ENCODE measurements at places on chromosomes 5 and 9.

DNA sequence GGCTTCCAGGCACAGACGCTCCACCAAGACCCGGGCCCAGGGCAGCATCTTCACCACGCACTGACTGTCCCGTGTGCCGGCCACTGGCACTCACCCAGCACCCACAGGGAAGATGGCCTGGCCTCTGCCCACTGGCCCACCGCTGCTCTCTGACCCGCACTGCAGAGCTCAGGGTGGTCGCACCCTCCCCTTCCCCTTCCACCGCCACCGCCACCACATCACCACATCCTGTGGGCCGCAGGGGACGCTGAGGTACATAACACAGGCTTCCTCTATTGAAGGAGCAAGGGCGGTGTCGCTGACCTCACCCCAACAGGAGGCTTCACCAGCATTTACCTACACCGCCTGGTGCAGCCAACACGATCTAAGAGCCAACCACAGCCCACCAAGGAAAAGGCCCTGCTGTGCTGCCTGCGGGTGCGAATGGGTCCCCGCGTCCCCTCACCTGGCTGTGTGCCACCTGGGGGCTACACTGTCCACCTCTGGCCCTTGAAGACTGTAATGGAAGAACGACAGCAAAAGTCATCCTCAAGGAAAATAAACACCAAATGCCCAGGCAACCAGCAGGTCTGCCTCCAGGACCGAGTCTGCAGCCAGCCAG, 101.8 kb downstream of the CAMSAP1 start:
- DNase-seq, result no peak

DNA sequence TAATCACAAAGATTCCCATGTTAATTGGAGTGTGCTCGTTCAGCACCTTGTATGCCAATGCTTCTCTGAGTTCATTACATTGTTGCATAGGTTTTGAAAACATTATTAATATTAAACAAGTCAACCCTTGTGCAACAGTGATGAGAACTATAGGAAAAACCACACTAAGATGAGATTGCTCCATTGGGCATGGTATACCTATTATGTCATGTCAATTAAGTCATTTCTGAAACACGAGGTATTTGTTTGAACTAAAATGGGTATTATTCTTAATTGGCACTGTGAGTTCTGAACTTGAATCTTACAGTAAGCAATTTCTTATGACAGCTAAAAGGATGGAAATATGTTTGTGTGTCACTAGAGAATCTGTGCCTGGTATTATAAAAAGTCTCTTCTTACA, 447.7 kb downstream of the EFNA5 start:
- no peak for DNase-seq

DNA sequence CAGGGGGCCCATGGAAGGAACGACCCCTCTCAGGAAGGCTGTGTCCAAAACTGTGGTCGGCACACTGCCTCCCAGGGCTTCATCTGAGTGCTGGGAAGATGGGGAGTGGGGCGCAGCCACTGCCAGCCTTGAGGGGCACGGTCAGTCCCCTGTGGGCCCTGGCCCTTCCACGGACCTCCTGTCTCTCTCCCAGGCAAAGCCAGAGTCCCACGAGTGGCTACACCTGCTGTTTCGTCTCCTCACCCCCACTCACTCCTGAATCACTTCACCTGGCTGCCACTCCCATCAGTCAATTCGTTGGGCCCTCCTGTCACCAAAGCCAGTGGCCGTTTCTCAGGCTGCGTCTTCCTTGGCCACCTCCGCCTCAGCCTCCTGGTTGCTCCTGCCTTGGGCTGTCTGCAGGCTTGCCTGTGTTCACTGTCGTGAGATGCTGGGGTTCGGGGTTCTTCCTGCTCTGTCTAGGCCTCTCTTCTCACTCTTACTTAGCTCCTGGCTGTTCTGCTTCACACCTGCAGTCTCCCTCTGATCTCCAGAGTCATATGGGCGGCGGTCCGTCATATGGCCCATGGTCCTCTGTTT, 58.8 kb upstream of the RNF130 start:
- no peak for DNase-seq

- no peak for DNase-seq
These were observed 11.1 kb downstream of the GRIN1 start for GRCh38 chr9:137149942-137150616.

GRCh38 chr9:115877852-115878438, 275.6 kb upstream of the PAPPA start:
- DNase-seq, result no peak

GRCh38 chr9:69519470-69520240, 152.5 kb downstream of the APBA1 start:
- no peak for DNase-seq

GRCh38 chr9:136282272-136282861, 21.5 kb downstream of the CCDC187 start:
- DNase-seq, result no peak

GRCh38 chr9:79667120-79667519, 95.4 kb downstream of the TLE4 start:
- no peak for DNase-seq

- no peak for DNase-seq
These were observed 462.9 kb downstream of the BNC2 start for GRCh38 chr9:16407617-16408016.

GRCh38 chr5:144191531-144191930, 20.9 kb downstream of the KCTD16 start:
- no peak for DNase-seq

- no peak for DNase-seq
These were observed 150.1 kb upstream of the NTRK2 start for GRCh38 chr9:84519413-84519812.

GRCh38 chr9:89502038-89502601, 4.2 kb upstream of the SEMA4D start:
- DNase-seq, result peak; percentile 65

GRCh38 chr5:88967633-88968585, 84.9 kb upstream of the MEF2C start:
- no peak for DNase-seq

- no peak for DNase-seq
These were observed 46.6 kb downstream of the ANGPTL2 start for GRCh38 chr9:127075624-127076372.

- no peak for DNase-seq
These were observed 411.1 kb upstream of the GRIA1 start for GRCh38 chr5:153079396-153079795.

DNA sequence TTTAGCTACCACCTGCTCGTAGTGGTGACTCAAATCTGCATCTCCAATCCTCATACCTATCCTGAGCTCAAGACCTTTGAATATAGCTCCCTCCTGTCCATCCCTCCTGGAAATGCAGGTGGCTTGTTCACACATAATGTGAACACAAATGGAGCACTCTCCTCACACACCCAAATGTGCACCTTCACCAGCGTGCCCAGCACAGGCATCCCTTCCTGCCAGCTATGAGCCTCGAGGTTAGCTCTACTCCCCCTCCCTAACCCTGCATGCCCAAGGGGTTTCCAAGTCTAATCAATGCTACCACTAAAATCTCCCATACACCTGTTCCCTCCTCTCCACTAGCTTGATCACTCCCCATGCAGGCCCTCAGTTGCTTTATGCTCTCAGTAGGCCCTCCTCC, 2.2 kb upstream of the TGFBI start:
- no peak for DNase-seq

GRCh38 chr5:5480481-5481111, 58.1 kb downstream of the ICE1 start:
- DNase-seq, result no peak

DNA sequence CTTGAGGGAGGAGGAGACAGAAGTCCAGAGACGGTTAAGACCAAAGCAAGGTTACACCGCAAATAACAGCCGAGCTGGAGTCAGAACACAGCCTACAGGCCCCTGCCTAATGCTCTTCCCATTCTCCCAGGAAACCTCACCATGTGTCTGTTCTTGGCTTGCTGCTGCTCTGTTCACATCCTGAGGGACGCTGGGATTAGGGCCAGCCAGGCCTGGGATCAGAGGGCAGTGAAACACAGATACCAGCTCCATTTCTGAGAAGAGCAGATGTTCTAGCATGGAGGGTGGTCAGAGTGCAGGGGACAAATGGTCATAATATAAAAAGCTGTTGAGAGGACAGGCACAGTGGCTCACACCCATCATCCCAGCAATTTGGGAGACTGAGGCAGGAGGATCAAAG, 124.8 kb upstream of the LARP1 start:
- no peak for DNase-seq

- DNase-seq, result no peak
These were observed 31.1 kb downstream of the UHRF2 start for GRCh38 chr9:6444128-6444527.

DNA sequence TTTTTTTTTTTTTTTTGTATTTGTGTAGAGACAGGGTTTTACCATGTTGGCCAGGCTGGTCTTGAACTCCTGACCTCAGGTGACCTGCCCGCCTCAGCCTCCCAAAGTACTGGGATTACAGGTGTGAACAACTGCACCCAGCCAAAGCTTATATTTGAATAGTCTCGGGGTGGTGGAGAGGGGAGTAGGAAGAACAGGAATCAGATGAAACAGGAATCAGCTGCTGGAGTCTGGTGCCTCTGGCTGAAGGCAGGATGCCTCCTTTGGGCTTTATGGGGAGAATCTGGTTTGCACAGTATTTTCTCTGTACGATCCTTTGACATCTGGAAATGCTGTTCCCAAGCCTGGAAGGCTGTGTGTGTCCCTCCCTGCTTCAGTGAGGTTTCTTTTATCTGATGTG, 10.9 kb downstream of the C5orf52 start:
- no peak for DNase-seq

GRCh38 chr5:126763371-126763770, 13.6 kb upstream of the LMNB1 start:
- no peak for DNase-seq

GRCh38 chr5:96602776-96603175, 59.4 kb upstream of the CAST start:
- no peak for DNase-seq

DNA sequence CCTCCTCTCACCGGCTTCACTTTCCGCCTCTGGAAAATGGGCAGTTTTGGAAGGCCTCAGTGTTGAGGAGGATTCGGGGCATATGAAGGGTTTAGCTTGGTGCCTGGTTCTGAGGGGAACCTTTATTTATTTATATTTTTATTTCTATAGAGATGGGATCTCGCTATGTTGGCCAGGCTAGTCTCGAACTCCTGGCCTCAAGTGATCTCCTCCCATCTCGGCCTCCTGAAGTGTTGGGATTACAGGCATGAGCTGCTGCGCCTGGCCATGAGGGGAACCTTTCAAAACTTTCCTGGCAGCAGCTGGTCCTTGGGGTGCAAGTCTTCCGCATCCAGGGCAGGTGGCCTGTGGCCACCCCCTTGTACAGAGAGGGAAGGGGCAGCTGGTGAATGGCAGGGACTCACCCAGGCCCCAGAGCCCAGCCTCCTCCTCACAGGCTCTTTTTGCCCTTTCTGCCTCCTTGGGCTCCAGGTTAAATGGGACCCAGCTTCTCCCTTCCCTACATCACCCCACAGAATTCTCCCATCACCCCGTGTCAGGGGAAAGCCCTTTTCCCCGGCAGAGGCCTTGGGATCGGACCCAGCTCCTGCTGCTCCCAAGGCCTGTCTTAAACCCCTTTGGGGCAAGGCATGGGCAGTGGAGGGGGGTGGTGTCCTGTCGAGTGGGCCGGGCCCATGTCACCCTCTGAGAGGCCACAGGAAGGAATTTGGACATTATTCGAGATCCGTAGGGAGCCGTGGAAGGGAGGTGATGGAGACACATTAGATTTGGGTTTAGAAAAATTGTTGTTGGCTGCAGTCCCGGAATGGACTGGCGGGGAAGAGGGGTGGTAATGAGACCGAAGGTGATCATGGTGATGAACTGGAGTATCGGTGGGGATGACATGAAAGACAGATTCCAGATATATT, 5.9 kb downstream of the NCS1 start:
- DNase-seq, result no peak

- no peak for DNase-seq
These were observed 257.7 kb downstream of the IRX1 start for GRCh38 chr5:3853362-3853761.

GRCh38 chr9:72382405-72382804, 17.4 kb upstream of the ZFAND5 start:
- no peak for DNase-seq

DNA sequence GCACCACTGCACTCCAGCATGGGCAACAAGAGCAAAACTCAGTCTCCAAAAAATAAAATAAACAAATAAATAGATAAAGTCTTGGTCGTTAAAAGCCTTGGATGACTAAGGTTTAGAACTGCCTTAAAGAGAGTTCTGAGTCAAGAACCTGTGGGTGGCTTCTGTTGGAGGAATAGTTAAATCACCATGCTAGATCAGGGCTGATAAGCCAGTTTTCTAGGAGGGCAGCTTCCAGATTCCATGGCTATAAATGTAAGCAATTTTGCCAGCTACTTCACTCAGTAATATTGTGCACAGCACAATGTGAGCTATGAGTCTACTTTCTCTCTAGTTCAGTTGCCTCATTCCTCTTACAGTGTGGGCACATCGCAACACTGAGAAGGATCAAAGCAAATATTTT, 242.1 kb upstream of the NUDT12 start:
- DNase-seq, result no peak

DNA sequence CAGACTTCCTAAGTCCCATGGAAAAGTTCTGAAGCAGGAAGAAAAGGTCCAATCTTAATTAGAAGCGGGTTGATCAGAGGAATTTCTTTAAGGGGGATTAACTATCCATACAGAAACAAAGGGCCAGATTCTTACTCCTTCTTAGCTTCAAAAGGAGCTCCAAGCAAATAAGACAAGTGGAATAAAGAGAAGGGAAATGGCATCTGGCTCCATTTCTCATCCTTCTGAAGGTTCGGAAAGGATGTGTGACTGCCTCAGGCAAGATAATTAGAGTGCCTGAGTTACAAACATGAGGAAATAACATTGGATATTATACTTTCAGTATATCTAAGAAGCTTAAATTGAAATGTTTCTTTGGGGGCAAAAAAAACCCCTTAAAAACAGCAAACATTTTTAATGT, 88.1 kb upstream of the ADAMTS19 start:
- no peak for DNase-seq

GRCh38 chr5:173327948-173328843, at the start of gene STC2:
Gene STC2, minus strand, starts transcription at chr5:173328414. Its CDS starts 221 bp downstream, at chr5:173328193.
- DNase-seq, result no peak

DNA sequence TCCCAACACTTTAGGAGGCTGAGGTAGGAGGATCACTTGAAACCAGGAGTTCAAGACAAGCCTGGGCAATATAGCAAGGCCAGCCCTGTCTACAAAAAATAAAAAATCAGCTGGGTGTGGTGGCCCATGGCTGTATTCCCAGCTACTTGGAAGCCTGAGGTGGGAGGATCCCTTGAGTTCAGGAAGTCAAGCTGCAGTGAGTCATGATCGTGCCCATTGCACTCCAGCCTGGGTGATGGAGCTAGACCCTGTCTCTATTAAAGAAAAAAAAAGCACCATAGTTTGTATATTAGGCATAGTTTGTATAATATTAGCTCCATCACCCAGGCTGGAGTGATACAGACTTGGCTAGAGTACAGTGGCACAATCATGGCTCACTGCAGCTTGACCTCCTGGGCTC, 9.6 kb upstream of the NME5 start:
- DNase-seq, result no peak

GRCh38 chr9:93059011-93059714, 662 bp downstream of the SUSD3 start:
- no peak for DNase-seq
